DMS79 (cell line): ENCODE measurements at places on chromosomes 5 and 9.
A peak's percentile ranks its signal among the peaks of the same experiment; 100 is the strongest.

- DNase-seq, result no peak
Observed at GRCh38 chr5:41445937-41446563, 64.4 kb downstream of the PLCXD3 start.

GRCh38 chr9:124778575-124779367, 1.8 kb downstream of the OLFML2A start:
- no peak for DNase-seq

DNA sequence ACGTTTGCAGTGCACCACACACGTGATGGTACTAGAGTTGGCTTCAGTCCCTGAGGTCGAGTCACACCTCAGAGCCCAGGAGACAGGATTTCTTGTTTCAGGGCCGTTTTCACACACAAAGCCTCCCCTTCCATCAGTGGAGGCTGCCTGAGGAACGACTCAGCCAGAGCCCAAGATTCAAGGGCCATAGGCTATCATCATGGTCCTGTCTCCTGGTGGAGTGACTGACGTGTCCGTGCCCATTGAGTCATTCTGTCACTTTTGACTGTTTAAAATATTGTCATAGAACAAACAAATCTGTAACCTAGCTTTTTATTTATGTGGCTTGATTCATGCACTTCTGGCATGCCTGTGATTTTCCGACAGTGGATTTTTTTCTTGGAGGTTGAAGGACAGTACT, 28.3 kb downstream of the CAMK2A start:
- no peak for DNase-seq

- no peak for DNase-seq
Observed at GRCh38 chr5:59609501-59610265, 283.8 kb downstream of the PDE4D start.

- no peak for DNase-seq
Observed at GRCh38 chr5:169909945-169910344, 70.3 kb downstream of the INSYN2B start.

- no peak for DNase-seq
Observed at GRCh38 chr5:67265951-67266350, 69.4 kb upstream of the CD180 start.

GRCh38 chr5:88452820-88453219, 184.2 kb upstream of the TMEM161B start:
- DNase-seq, result no peak

DNA sequence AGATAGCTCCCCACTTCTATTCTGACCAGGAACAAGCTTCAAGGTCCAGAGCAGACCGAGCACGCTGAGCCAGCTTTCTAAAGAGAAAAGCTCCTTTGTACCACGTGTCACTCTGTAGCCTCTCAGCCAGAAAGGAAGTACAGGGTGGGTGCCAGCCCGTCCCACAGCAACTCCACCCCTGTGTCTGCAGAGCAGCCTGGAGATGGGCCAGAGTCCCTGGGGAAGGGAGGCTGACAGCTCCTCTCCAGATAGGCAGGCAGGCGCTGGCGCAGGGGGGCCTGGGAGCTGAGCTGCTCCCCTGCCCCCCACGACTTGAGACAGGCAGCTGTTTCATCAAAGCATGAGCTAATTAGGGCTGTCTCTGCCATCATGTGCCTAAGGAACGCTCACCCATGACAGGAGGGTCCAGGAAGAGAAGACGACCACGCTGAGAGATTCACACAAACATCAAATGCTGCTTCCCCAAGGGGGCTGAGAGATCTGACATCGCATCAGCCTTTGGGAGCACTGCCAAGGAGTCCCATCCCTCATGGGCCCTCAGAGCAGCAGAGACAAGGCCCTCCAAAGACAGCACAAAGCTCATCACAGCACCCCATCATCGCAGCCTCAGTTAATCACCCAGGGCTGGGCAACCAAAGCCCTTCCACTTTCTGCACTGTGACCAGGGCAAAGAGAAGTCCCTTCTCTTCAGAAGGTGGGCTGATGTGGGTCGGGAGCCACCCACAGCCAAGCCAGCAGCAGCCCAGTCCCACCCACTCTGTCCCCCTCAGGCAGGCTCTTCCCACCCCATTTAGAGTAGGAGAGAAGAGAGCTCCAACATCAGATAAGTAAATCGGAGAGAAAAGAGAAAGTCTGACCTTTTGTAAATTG, 78.5 kb upstream of the LRRTM2 start:
- DNase-seq, result peak; percentile 57

DNA sequence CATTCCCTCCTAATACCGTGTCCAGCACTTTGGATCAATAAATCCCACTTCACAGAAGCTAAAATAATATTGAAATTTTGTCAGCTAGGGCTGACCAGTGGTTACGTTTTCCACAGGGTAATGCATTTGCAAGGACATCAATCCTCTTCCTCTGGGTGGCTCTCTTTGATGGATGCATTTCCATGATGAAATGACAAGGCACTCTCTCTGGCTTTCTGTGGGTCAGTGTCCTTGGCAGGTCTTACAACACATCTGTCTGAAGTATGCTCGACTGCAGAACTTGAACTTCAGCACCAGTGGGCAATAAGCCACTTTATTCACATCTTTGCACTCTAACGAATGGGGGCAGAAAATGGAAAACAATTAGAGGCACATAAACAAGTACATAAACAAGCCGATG, 330.1 kb downstream of the ADAMTS6 start:
- no peak for DNase-seq

DNA sequence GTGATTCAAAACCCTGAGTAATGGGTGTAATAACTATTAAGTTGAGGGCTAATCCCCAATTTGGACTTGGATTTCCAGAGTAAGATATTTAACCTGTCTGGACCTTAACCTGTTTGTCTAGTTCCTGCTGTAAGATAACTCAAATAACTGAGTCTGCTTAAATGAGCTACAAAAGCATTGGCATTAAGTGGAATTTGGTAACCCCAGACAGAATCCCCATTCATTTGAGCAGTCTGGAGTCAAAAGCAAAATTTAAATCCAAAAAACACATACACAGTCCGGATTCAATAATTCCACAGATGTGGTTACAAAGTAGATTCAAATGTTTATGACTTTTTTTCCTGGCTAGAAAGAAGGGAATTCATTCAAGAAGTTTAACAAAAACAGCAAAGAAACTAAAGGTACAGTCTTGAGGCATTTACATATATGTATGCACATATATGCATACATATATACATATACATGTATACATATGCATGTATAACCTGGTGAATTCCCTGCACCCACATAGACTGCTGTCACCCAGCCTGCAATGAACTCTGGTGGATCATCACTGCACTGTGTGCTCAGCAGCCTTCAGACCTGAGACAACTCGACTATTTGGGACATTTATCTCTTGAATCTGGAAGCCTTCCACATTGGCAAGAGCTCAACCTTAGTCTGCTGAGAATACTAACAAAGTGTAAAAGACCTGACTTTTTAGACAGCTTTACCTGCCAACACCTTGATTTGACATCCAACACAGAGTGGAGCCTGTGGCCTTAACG, 205.4 kb downstream of the LURAP1L start:
- no peak for DNase-seq

GRCh38 chr5:5739490-5739945, 317.0 kb downstream of the ICE1 start:
- no peak for DNase-seq

DNA sequence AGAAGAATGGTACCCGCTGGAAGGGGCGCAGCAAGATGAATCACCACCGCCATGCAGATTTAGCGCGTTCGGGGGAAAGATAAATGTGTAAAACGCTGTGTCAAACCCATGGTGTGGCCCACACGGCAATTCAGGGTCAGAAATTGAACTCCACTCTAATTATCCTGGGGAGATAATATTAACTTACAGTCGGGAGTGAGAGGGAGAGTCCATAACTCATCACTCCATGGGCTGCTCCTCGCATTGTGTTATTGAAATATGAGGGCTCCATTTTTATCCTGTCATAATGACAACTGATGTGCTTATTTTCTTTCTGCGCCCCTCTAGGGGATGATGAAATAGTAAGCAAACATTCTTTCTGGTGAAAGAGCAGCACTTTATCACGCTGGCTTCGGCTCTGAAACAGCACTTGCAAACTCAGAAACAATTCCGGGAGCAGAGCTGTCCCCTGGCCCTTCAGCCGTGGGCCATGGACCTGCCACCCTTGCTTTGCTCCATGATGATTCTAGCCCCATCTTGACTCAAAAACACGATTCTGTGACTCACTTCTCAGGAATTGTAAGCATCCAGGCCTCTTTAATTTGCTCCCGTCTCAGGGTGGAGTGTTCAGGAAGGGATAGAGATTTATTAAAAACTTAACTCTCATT, 431.6 kb downstream of the IRX1 start:
- no peak for DNase-seq

DNA sequence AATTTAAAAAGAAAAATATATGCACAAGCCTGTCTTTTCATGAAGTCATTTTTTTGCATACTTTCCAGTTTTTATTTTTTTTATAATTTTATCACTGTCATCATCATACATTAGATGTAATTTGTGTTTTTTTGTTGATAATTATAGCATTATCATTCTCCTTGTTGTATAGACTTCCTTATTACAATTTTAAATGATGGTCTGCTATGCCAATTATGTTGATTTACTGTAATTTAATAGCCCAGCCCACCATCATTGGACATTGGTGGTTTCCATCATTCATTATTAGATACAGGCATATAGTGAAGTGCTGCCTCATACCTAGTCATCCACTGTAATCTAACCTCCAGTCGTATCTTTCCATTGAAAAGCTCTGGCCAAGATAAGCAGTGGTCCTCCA, 3.8 kb upstream of the TJP2 start:
- no peak for DNase-seq

GRCh38 chr5:126103050-126103449, 320.2 kb upstream of the GRAMD2B start:
- DNase-seq, result no peak

- DNase-seq, result no peak
Observed at GRCh38 chr5:150270541-150271295, 18.9 kb downstream of the CAMK2A start.

- no peak for DNase-seq
Observed at GRCh38 chr5:168020542-168021294, 270.7 kb upstream of the WWC1 start.

- DNase-seq, result no peak
Observed at GRCh38 chr5:127004721-127005120, 25.6 kb downstream of the MARCHF3 start.

DNA sequence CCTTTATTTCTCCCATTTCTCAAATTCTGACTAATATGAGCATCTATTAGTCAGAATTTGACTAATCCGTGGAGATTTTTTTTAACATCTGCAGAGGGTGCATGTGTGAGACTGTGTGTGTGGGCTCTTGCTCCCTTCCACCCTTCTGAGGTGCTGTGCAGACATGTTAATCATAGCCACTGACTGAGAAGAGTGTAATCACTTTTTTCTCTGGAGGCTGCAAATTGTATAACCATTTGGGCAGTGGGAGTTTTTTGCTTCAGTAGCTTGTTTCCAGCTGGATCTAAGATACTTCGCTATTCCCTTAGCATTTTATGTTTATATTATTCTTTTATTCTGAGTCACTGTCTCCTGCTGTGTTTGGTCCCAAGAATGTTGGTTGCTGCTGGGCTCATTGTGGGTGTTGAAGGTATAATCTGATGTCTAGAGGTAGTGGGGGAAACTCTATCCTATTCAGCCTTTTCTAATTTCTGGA, 66.2 kb downstream of the ARHGEF28 start:
- DNase-seq, result no peak

DNA sequence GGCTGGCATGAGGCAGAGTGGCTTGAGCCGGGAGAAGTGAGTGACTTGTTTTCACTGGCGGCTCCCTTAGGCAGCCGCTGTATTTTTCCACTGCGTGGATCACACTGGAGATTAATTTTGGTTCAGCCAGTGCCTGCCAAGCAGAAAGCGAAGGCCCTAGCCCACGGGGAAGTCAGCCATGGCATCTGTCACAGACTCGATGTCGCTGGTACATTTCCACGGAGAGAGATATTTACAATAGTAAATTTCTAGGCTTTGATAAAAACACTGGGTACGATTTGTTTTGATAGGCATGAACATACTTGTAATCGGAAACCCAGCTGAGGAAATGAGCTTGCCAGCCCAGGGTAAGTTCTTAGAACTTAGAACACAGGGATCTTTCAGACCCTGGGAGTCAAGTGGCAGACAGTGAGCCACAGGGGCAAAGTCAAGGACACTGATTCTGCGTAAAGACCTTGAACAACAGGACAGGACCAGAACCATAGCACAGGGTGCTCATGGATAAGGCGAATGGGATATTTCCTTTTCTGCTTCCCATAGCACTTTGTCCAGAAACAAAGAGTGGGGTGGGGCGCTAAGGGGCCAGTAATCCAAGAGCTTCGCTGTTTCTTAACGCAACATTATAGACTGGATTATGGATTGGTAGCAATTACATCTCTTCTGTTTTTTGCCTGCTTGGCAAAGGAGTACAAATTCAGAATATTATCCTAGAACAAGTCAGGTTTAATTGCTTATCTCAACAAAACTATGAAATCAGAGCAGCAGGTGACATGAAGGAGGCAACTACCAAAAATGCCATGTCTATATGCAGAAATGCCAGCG, 4.5 kb downstream of the DUSP1 start:
- DNase-seq, result no peak

- DNase-seq, result no peak
Observed at GRCh38 chr5:119395080-119395836, 39.4 kb downstream of the TNFAIP8 start.

- no peak for DNase-seq
Observed at GRCh38 chr9:135098400-135099105, 11.1 kb downstream of the OLFM1 start.

- no peak for DNase-seq
Observed at GRCh38 chr5:11941566-11941965, 37.3 kb upstream of the CTNND2 start.

DNA sequence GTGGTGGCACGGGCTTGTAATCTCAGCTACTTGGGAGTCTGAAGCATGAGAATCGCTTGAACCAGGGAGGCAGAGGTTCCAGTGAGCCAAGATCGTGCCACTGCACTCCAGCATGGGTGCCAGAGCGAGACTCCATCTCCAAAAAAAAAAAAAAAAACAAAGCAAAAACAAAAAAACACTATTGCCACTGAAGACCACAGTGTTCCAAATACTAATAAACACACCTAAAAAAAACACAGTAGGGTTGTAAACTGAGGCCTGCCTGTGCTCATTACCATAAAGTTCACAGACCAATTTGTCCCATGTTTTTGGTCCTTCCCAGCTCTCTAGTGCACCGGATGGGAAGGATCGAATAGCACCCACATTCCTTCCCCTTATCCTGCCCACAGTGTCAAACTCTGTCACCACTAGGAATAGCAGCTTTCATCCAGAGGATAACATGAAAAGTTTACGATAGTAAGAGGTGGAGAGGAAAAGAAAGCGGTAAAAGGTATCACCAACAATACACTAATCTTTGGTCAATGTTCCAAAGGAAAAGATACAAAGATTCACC, 49.2 kb downstream of the MYO10 start:
- no peak for DNase-seq
